ENCODE measurements at places on chromosomes 2 and 18.

DNA sequence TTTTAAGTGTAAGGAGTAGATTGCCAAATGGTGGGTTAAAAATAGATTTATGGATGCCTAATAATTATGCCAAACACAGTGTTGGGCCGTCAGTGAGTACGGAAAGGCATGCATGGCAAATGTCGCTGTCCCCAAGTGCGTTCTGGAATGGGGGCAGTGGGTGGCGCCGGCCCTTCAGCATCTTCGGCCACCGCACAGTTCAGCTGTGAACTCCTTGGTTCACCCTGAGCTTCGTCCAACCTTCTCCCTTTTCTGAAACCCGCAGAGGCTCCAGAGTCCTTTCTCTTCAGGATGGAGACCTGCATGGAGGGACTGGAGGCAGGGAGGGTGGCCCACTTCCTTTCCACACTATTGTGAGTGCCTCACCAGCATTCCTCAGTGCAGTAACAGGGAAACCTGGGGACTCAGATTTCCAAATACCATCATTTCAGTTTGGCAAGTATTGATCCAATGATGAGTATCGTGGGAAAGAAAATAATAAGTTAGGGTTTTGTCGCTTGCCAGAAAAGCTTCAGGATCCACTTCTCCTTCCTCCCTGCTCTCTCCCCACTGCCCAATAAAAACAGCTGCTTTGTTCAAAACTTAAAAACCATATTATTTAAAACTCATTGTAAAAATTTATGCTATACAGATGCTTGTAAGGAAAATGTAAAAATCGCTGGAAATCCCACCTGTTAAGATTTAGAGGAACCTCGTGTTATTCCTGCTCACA lies 74.6 kb upstream of the TXNDC2 start:
- DNase-seq = no peak

DNA sequence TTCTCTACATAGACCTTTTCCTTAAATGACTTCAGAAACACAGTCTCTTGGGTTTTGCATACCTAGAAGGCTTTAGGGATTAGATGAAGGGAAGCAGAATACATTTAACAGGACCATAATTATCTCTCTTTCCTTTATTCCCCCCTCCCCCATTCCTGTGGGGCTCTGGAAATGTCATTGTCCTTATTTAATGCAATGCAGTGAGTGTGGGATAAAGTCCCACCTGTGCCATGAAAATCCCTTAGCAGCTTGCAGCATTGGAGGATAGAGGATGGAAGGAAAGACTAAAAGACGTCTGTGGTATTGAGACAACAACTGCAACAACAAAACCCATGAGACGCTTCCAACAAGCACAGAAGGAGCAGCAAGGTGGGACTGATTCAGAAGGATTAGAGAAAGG lies 117.8 kb upstream of the DCC start:
- DNase-seq = no peak

DNA sequence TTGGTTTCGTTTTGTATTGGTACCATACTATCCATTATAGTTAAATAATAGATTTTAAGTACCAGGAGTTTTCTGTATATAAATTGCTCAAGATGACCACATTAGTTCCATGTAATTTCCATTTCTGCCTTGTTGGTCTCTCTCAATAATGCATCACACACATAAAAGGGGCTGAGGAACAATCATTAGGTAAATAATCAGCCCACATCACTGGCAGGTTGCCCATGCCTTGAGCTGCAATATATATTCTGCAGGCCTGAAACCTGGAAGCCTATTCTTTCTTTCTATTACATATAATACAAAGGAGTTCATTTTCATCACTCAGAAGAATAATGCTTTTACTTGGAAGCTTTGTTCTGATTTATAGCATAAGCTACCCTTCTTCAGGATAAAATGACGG lies 616.1 kb upstream of the PKDCC start:
- DNase-seq = no peak

- DNase-seq = no peak
These were observed 77.6 kb upstream of the MC2R start for GRCh38 chr18:13992826-13993540.

DNA sequence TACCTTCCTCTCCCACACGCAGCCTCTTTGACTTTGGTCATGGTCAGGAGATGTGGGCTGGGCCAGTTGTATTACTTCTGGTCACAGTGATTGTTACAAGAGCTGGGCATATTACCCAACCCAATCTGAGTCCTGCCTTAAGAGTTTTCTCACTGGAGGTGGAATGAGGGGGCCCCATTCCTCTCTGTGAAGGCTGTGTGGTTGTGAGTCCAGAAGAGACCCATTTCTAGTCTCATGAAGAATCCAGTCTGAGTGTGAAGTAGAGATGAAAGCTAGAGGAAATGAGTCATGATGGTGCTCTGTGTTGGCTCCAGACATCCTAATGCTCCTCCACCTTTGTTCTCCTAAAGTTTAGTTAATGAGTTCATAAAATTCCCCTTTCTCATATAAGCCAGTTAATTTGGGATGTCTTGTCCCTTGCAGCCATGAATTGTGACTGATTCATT lies 50.8 kb upstream of the RASGRP3 start:
- no peak for DNase-seq

GRCh38 chr18:23990474-23991410 lies 23.8 kb upstream of the TTC39C start:
- no peak for DNase-seq

- no peak for DNase-seq
These were observed 36.0 kb downstream of the FARP2 start for GRCh38 chr2:241391892-241392665.

- DNase-seq = no peak
These were observed 234.2 kb downstream of the TCF4 start for GRCh38 chr18:55353806-55354205.

DNA sequence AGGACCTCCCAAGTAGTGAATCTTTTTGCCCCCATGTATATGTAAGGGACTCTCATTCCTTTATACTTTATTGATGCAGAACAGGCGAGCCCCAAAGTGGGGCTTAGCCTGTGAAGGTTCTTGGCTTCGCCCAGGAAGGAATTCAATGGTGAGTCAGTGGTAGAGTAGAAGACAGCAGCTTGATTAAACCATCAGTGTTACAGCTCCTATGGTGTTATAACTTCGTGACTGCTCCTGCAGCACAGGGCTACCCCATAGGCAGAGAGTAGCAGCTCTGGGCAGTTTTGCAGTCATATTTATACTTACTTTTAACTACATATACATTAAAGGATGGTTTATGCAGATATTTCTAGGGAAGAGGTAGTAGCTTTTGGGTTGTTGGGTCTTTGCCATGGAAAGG lies 11.0 kb downstream of the FAM171B start:
- DNase-seq = no peak

DNA sequence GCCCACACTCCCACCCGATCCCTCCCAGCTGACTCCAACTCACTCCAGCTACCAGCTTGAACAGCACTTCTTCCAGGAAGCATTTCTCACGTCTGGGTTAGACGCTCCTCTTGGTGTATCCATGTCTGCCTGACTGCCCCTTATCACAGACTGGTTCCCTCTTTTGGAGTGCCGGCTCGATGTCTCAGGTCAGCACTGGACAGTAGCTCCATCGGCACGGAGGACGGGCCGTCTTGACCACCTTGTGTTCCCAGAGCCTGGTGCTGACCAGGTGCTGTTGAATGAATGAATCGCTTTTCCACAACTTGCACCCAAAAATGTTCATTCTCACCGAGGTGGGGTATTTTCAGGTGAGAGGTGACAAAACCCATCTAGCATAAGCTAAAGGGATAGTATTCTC lies 71.8 kb downstream of the LBH start:
- no peak for DNase-seq

GRCh38 chr2:157476953-157477709 lies 33.2 kb upstream of the CYTIP start:
- no peak for DNase-seq

GRCh38 chr2:15555760-15556193 lies 5.4 kb downstream of the NBAS start:
- DNase-seq = no peak

GRCh38 chr2:69216535-69217332 lies 170.3 kb downstream of the GFPT1 start:
- DNase-seq = no peak

DNA sequence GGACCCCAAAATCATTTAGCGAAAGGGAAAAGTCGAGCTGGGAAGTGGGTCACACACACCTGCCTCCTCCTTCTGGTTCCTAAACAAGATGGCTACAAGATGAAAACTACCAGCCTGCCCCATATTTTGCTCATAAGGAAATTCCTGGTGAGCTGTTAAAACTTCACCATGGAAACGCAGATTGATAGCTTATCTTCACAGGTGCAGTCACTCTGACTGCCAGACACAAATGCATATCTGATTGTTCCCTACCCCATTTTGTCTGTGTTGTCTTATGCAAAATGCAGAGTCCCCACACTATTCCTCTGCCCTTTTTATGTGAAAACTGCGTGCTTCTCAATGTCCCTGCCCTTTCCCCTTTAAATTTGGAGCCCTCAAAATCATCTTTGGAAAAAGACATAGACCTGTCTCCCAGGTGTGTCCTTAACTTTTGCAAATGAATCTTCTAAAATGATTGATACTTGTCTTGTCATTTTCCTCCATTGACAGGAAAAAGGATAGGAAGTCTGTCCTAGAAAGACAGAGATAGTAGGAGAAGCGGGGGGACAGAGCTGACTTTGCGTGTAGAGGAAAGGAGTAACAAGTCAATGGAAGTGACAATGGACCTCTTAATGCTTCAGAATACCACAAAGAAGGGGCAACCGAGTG lies 38.9 kb upstream of the THOC1 start:
- no peak for DNase-seq

DNA sequence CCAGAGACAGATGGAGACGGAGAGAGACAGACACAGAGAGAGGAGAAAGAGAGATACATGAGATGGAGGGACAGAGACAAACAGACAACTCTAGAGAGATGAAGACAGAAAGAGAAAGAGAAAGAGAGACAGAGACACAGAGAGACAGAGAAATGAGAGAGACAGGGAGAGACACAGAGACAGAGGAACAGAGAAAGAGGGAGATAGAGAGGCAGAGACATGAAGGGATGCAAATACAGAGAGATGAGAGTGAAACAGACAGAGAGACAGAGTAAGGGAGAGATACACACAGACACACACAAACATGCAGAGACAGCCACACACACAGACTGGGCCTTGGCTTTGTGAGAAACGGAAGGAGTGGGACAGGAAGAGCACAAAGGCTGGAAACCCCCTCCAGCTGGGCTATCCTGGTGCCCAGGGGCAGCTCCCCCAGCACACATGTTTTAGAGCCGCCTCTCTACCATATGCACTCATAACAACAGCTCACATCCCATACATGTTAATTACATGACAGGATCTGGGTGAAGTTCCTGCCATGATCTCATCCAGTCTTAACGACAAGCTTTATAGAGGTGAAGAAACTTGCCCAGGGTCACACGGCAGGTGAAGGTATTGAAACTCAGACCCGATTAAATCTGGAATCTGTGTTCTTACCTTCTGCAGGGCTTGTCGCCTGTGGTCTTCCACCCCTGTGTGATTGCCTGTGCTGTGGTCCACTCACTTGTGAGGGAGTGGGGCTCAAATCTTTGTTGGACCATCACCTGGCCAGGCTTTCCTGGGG lies 32.4 kb downstream of the IL18R1 start:
- no peak for DNase-seq

- no peak for DNase-seq
These were observed 12.8 kb downstream of the IL18RAP start for GRCh38 chr2:102435741-102436140.

- DNase-seq = no peak
These were observed 896 bp upstream of the ASXL3 start for GRCh38 chr18:33576999-33577646.

GRCh38 chr2:239444626-239445577 lies 44.1 kb upstream of the HDAC4 start:
- DNase-seq = peak; percentile 29

GRCh38 chr18:42545825-42546224 lies 569.7 kb downstream of the RIT2 start:
- no peak for DNase-seq

DNA sequence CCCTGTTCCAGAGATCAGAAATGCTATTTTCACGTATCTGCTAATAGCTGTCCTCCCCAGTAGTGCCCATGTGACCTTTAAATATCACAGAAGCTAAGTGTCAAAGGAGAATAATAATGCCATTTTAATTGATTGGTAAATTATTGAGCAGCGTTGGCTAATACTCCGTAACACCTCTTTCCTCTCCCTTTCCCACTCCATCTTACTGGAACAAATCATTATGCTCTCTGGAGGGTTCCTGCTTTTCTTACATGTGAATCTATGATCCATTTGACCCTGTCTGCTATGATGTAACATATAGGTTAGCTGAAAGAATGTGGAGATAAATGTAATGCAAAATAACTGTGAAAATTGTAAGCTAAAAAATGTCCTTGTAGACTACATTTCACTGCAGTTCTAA lies 383.6 kb upstream of the GYPC start:
- DNase-seq = no peak

- no peak for DNase-seq
These were observed 255.4 kb downstream of the EXOC6B start for GRCh38 chr2:72570413-72570812.

DNA sequence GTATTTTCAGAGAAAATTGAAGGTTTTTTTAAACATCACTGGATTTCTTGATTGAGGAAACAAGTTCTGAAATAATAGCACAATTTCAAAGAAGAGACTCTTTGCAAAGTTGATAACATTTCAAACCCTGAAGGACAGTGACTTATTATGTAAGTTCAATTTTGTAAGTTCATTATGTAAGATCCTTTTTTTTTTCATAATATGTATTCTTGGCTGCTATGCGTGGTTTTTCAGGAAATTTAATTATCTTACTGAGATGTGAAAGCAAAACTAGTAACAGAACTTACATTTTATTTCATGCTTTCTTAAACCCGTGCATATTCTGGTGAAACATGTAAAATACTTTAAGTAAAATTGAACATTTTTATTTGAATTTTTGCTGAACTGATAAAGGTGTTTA lies 65.4 kb downstream of the RIF1 start:
- no peak for DNase-seq

DNA sequence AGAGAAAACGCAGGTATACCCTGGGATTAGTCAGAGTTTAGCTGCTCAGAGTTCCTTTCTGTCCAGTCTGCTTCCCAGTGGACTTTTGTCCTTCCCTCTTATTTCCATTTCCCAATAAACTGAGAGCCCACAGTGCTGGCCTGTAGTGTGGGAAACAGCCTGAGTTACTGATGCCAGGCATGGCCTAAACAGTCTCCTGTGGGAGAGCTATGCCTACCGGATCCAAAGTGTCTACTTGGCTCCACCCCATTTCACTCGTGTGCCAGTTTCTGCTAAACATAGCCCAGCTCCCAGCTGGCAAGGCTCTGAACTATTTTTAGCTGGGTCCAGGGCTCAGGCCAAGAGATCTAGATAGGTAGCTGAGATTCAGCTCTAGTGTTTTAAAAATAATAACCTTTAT lies 15.6 kb upstream of the PPP1CB start:
- no peak for DNase-seq

DNA sequence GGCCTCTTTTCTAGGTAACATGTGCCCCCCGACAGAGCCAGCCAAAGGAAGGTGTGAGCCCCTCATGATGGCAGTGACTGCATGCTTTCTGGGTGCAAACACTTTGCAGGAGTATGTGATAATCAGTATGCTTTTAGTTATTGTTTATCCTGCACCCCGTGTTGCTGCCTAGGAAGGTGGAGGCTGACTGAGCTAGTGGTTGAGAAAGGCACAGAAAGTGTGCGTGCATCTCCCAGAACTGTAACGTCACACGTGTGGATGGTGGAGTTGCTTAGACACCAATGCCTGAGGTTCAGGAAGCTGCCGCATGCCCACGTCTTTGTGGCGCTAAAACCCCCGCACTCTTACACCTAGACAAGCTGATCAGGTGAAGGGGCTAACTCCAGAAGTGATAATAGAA lies 580 bp downstream of the MC2R start:
- DNase-seq = no peak

All from NCI-H1048 (cell line).